ENCODE measurements at places on chromosomes 5 and 9.

GRCh38 chr5:145681686-145682085 lies 153.5 kb downstream of the PRELID2 start:
- DNase-seq: peak; percentile 58

GRCh38 chr5:107367939-107368338 lies 302.8 kb downstream of the EFNA5 start:
- no peak for DNase-seq

DNA sequence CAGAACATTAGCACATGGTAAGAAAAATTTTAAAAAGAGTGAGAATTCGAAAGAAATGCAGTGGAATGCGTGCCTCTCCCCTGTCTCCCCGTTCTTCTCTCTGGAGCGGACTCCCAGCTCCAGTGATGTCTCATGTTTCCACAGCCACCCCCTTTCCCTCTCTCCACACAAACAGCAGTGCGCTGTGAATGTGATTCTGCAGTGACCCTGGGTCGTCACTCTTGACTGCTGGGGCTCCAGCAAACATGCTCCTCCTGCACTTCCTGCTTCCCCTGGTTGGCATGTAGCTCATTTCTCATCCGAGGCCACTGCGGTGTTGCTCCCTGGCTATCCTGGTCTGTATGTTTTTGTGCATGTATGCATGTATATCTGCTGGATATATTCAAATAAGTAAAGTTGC lies 13.3 kb downstream of the PHF2 start:
- no peak for DNase-seq

DNA sequence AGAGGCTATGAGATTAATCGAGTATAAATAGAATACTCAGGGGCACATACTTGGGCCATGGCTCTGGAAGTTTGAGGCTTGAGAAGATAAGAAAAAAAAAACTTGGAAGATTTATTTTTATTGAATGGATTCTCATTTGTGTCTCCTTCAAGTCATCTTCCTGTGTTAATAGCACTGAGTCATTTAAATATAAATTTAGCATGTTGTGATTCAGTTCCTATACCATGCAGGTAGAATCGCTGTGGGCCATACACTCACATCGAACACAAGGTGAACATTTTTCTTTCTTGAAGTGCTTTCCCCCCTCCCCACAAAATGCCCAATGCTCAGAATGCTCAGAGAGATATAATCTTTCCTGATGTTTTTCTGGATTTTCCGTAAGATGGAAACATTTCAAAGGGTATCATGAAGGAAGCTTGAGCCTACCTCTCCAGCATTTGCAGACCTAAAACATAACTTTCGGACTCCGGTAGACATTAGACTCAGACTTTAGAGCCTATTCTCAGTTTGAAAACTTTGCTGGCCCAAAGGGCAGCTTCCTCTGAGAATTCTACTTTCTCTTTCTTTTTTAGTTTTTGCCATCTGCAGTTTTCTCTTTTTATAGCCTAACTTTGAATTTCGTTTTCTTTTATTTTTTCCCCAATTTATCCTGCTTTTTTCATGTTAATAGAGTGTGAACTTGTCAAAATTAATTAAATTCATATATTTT lies 737.6 kb upstream of the NUDT12 start:
- no peak for DNase-seq

- peak; percentile 1 for DNase-seq
Measured at GRCh38 chr9:109471475-109472393, 26.4 kb downstream of the PTPN3 start.

DNA sequence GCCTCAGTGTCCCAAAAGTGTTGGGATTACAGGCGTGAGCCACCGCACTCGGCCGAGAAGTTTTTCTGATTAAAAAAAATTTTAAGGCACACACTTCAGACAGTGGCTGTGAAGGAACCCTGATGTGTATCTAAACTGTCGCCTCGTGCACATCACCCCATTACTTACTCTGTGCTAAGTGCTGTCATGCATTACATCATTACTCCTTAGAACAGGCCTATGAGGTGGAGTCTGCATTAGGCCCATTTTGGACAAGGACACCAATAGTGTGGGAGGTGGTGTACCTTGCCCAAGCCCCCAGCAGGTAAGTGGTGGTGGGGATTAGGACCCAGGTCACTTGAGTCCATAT lies 3.8 kb upstream of the CDHR2 start:
- no peak for DNase-seq

- peak; percentile 75 for DNase-seq
Measured at GRCh38 chr9:126844085-126844484, 16.4 kb upstream of the ZBTB34 start.

GRCh38 chr5:160672521-160672920 lies 179.5 kb downstream of the ATP10B start:
- no peak for DNase-seq

DNA sequence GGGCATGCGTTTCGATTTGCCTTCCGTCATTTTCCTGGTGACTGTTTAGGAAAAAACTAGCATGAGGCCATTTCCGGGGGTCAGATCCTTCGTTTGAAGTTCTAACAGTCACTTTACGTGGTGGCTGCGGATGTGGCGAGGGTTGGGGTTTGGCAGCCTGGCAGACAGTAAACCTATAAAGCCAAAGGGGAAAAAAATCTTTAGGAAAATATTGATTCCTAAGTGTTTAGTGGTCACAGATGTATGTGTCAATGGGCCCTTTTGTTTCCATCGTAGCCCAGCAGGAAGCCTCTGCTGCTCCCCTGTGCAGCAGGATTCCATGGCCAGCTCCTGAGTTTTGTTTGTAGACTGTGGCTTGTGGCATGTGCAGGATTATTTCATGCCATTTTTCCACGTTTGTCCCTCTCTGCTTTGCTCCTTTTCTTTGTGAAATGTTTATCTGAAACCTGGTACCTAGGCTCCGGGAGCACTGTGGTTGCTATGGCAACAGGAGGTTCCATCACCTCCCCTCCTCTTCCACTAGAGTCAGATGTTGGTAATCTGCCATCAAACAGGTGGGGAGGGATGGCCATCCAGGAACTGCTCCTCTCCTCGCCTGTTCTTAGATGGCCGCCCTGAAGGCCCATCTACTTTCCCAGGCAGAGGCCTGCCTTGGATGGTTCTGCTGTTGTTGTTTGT lies 202.3 kb downstream of the AOPEP start:
- DNase-seq: no peak

DNA sequence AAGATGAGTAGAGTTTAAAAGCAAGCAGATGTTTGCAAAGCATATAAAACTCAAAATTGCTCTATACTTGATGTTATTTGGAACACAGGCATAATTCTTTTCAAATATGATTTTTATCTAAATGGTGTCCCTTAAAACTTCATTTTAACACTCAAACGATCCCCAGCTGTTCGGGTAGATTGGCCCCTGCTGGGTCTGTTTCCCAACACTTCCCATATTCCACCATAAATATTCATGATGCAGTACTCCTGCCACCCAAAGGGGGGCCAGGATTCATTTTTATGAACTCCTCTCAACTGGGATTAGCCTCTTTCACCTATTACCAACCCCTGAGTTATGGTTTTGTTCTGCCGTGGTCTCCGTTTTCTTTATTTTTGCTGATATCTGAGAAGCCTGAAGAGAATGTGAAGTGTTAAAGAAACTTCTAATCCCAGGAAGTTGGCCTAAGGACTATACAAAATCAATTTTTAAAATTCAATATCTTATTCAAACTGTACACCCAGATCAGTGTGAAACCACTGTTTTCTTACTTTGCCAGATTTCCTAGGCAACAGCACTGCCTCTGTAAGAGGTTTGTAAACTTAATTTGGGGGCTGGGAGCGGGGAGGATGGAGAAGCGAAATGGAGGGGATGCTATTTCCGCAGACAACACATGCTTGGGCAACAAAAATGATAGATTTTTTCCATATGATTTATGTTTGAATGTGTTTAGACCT lies 384.1 kb downstream of the DMRT2 start:
- no peak for DNase-seq

- DNase-seq: no peak
Measured at GRCh38 chr5:172082180-172082579, 75.7 kb upstream of the FBXW11 start.

DNA sequence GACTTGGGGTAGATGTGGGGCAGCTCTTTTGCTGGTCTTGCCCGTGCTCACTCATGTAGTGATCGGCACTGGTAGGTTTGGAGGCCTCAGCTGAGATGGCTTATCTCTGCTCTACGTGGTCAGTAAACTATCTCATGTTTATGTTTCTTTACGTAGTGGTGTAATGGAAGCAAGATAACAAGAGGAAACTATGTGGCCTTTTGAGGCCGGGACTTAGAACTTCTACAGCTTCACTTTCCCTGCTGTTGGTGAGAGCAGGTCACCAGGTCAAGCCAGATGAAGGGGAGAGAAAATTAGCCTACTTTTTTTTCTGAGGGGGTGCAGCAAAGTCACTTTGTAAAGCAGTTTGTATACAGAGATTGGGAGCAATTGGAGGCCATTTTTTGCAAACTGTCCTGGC lies 8.5 kb downstream of the FOCAD start:
- DNase-seq: no peak

- DNase-seq: peak; percentile 3
Measured at GRCh38 chr5:79357398-79357797, 121.5 kb downstream of the JMY start.

- DNase-seq: peak; percentile 81
Measured at GRCh38 chr9:32251539-32251938, 132.9 kb upstream of the ACO1 start.

Measured in NCI-H446 (cell line).